ENCODE measurements at places on chromosomes 1 and 21. TPM values are rescaled to one million over a fixed set of nuclear protein-coding genes. Genes with fewer than 3 reads are reported as not detected.
A peak's percentile ranks its signal among the peaks of the same experiment; 100 is the strongest.

DNA sequence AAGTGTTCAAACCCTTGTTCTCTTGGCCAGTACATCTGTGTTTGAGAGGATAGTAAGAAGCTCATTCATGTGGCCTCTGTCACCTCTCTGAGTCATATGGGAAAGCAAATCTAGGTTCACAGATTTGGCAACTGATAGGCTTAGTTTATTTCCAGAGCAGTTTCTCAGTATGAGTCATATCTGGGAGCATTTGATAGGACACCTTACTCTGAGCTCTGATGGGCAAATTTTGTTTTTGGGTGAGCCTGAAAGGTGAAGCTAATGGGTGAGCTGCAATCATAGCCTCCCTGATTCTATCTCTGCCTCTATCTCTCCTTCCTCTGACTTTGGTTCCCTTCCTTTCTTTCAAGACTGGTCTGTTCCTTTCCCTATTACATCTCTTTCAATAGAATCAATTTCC, 134.4 kb downstream of the S1PR1 start:
- peak; percentile 27 for DNase-seq

OPRD1 gene
- not detected for total RNA-seq

NBPF9 gene
- total RNA-seq: 17.2 TPM

TSPEAR gene
- not detected for total RNA-seq

LCE6A gene
- total RNA-seq: not detected
